ENCODE measurements at places on chromosomes 1 and 21.

GRCh38 chr1:21000245-21000594 lies 176.5 kb downstream of the EIF4G3 start:
- DNase-seq, result no peak

DNA sequence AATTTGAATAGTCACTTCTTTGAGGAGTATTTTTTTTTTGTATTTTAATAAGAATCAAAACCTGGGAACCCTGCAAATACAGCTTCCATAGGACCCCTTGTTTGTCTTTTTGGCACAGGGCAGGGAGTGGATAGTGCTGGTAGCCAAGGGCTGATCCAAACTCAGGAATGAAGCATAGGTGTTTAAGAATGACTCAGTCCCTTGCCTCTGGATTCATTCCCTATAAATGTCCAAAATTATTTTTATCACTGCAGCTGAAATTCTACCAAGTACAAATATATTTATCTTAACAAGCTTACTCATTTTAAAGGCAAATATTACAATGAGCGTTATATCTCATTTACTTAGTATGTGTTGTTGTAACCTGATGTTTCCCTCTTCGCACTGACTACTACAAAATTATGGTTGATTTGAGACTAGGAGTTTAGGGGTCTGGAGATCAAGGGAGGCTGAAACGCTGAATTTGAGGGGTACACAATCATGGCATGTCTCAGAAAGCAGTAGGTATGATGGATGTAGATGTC lies 278.6 kb upstream of the LYPLAL1 start:
- DNase-seq, result no peak

GRCh38 chr1:223776075-223776814 lies 63.9 kb downstream of the CAPN2 start:
- DNase-seq, result peak; percentile 21

- peak; percentile 29 for DNase-seq
Measured at GRCh38 chr1:174968750-174969244, 30.9 kb upstream of the CACYBP start.

- no peak for DNase-seq
Measured at GRCh38 chr1:221873673-221874072, 131.8 kb upstream of the DUSP10 start.

GRCh38 chr1:154141240-154141639 lies 13.6 kb downstream of the NUP210L start:
- no peak for DNase-seq

GRCh38 chr1:210900820-210901219 lies 233.1 kb downstream of the KCNH1 start:
- no peak for DNase-seq

DNA sequence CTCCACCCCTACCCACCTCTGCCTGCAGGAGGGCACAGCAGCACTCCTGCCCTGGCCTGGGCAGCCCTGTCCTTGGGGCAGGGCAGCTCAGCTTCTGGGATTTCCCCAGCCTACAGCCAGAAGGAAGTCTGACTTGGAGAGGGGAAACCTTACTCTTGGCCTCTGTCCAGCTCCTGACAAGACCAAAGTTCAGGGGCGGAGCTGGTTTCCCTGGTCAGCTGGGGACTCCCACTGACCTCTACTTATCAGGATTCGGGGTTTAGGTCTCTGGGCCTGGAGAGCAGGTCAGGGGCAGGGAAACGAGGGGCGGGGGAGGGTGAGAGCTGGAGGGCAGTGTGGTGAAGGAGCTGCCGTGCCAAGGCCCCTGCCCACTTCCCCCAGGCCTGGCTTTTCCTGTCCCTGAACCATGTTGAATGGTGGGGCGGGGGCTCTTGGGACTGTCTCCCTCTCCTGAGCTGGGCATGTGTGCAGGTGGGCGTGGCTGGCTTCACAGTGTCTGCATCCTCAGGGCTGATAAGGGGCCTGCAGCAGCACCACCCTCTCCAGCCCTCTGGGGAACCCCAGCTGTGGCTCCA lies 16.8 kb upstream of the ETV3 start:
- DNase-seq, result no peak

DNA sequence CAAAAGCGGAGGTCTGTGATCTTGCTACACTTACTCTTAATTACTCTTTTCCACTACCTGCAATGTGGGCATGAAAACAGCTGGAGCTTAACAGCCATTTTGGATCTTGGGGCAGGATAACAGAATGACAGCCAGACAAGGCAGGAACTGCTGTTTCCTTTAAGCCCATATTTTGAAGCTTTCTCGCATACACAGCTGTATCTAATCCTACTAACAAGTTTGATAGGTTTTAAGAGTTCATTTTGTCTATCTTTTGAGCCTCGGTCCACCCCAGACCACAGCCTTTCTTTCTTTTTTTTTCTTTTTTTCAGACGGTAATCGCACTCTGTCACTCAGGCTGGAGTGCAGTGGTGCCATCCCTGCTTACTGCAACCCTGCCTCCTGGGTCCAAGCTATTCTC lies 42.4 kb upstream of the CRB1 start:
- no peak for DNase-seq

DNA sequence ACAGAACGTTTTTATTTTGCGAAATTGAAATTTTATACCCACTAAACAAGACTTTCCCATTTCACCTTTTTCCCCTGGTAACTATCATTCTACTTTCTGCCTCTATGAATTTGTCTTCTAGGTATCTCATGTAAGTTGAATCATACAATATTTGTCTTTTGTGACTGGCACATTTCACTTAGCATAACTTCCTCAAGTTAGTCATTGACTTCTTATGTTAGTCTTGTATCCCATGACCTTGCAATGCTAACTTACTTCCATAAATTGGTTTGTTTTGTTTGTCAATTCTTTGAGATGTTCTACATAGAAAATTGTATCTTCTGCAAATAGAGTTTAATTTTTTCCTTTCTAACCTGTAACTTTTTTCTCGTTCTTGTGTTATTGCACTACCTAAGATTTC lies 26.9 kb downstream of the SH3BP5L start:
- DNase-seq, result no peak

- no peak for DNase-seq
Measured at GRCh38 chr21:19510653-19511052, 1107.1 kb upstream of the TMPRSS15 start.

GRCh38 chr1:56533197-56533596 lies 46.2 kb downstream of the PLPP3 start:
- no peak for DNase-seq
